Metanephros (tissue), 2 donors: ENCODE measurements at places on chromosomes 7 and 10. TPM values are rescaled to one million over a fixed set of nuclear protein-coding genes. Genes with fewer than 3 reads are reported as not detected.

HMX3 gene
- 0.82 TPM for total RNA-seq

VPS37D gene
- total RNA-seq = 18.6 TPM

CCDC3 gene
- 9.2 TPM for total RNA-seq

SFMBT2 gene
- 10.4 TPM for total RNA-seq

ANXA8 gene
- total RNA-seq = 0.18 TPM

SPDYE16 gene
- 0.53 TPM for total RNA-seq

MSRB2 gene
- 15.4 TPM for total RNA-seq

CDNF gene
- total RNA-seq = 3.1 TPM

NEURL1 gene
- 15.0 TPM for total RNA-seq

TWIST1 gene
- total RNA-seq = 11.3 TPM

OR6V1 gene
- not detected for total RNA-seq

SLC18A3 gene
- total RNA-seq = not detected

HMX2 gene
- total RNA-seq = 0.99 TPM

CRPPA gene
- total RNA-seq = 6.8 TPM

ITPRID1 gene
- total RNA-seq = not detected

STN1 gene
- 27.9 TPM for total RNA-seq

FAM131B gene
- total RNA-seq = 1.9 TPM

MYO1G gene
- total RNA-seq = 3.6 TPM

MRC1 gene
- 16.8 TPM for total RNA-seq

PRSS37 gene
- not detected for total RNA-seq

CDK14 gene
- total RNA-seq = 69.2 TPM

CFAP70 gene
- 5.7 TPM for total RNA-seq

WNT8B gene
- 0.29 TPM for total RNA-seq

OR9A2 gene
- 0.53 TPM for total RNA-seq

FAM107B gene
- total RNA-seq = 53.8 TPM

EPHB6 gene
- 17.6 TPM for total RNA-seq

CHAT gene
- total RNA-seq = not detected

ZNF425 gene
- total RNA-seq = 4.6 TPM

NUP42 gene
- total RNA-seq = 56.9 TPM

DBF4 gene
- 21.8 TPM for total RNA-seq

FRG2B gene
- total RNA-seq = not detected

CYP3A4 gene
- total RNA-seq = not detected

PLXDC2 gene
- total RNA-seq = 48.1 TPM

EVX1 gene
- total RNA-seq = not detected

ABHD11 gene
- 38.5 TPM for total RNA-seq

SLC39A12 gene
- total RNA-seq = not detected

SPDYE2 gene
- total RNA-seq = not detected

IQUB gene
- 9.8 TPM for total RNA-seq

INA gene
- total RNA-seq = 0.58 TPM

HOXA13 gene
- not detected for total RNA-seq

PDE1C gene
- 8.6 TPM for total RNA-seq

SLC18A2 gene
- total RNA-seq = 2.0 TPM

SLC26A4 gene
- total RNA-seq = 3.2 TPM

GRM3 gene
- total RNA-seq = 0.18 TPM

PIP gene
- total RNA-seq = not detected

GNAT3 gene
- not detected for total RNA-seq

SH2D4B gene
- total RNA-seq = 0.12 TPM

FAM13C gene
- 16.3 TPM for total RNA-seq

GDF2 gene
- total RNA-seq = not detected

TCERG1L gene
- 0.99 TPM for total RNA-seq

LRMDA gene
- 22.6 TPM for total RNA-seq

RPEL1 gene
- total RNA-seq = not detected

GTF2IRD2 gene
- 18.9 TPM for total RNA-seq

NPTX2 gene
- total RNA-seq = 2.3 TPM

NFE2L3 gene
- 7.6 TPM for total RNA-seq

MUC12 gene
- total RNA-seq = not detected

PNLIP gene
- total RNA-seq = 0.12 TPM

OR2A42 gene
- 0.06 TPM for total RNA-seq

NPSR1 gene
- not detected for total RNA-seq
